ENCODE measurements at places on chromosomes 1 and 21. TPM values are rescaled to one million over a fixed set of nuclear protein-coding genes. Genes with fewer than 3 reads are reported as not detected.
A peak's percentile ranks its signal among the peaks of the same experiment; 100 is the strongest.

The NBPF6 gene
- not detected for total RNA-seq

The FCRL1 gene
- not detected for total RNA-seq

The LEMD1 gene
- total RNA-seq, result not detected

The FNDC5 gene
- 46.7 TPM for total RNA-seq

The MPZ gene
- 2.7 TPM for total RNA-seq

The CLEC20A gene
- total RNA-seq, result not detected

The GBP2 gene
- total RNA-seq, result 10.1 TPM

The AADACL3 gene
- not detected for total RNA-seq

The TMEM82 gene
- not detected for total RNA-seq

The SH3BGRL3 gene
- total RNA-seq, result 23.2 TPM

The FCRL5 gene
- total RNA-seq, result not detected

The KCNE1 gene
- 8.8 TPM for total RNA-seq

The FMO4 gene
- total RNA-seq, result 10.1 TPM

The NBPF12 gene
- 2.8 TPM for total RNA-seq

The PEAR1 gene
- 9.9 TPM for total RNA-seq

The HSD3B2 gene
- total RNA-seq, result not detected

The TMEM167B gene
- total RNA-seq, result 26.6 TPM

The PAQR6 gene
- not detected for total RNA-seq

The KIF26B gene
- total RNA-seq, result 1.3 TPM

The LAPTM5 gene
- total RNA-seq, result 14.3 TPM

DNA sequence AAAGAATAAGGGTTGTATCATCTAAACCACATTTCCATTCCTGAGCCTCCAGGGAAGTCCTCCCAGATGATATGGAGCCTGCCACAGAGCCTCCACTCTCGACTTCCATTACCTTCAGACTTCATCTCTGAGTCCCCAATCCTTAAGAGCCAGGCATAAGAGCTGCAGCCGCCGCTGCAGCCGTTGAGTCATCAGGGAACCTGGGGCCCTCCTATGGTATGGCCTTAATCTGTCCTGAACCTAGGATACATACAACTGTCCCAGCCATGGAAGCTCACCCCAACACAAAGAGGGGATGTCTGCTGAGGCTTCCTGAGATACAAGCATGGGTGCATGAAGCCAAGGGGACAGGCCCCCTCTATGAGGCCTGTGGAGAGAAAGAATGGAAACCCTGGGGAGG lies 16.3 kb downstream of the TAL1 start:
- no peak for DNase-seq

DNA sequence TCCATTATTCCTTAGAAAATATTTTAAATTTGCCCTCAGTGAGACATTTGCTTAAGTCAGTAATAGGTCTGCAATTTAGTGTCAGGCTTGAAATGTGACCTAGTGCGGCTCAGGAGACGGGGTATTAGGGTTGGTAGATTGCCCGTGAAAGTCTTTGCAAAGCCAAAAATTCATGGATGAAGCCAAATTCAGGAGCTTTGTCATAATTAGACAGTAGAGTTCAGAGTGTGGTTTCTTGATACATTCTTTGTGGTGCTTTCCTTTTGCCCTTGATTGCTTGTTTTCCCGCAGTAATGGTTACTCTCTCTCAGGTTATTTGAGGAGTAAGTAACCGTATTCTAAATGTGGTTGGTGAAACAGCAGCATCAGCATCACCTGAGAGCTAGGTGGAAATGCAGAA lies 120.7 kb downstream of the RPS6KC1 start:
- no peak for DNase-seq

DNA sequence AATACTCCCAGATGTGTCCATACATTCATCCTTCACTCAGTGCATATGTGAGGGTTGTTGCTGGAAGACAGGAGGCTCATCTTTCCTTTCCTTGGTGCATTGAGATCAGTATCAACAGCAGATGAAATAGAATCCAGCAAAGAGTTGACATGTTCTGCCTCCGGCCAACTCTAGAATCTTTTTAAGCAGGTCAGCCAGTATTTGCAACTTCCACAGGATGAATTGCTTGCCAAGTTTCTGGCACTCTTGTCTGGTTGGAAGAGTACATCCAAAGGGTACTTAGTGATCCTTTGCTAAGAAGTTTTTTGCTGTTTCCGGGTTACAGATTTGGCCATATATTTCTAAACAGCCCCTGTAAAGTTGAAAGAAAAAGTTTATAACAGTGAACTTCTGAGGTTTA lies 21.1 kb downstream of the SYNC start:
- no peak for DNase-seq

- no peak for DNase-seq
Measured at GRCh38 chr1:162943622-162944021, 82.6 kb upstream of the CCDC190 start.

DNA sequence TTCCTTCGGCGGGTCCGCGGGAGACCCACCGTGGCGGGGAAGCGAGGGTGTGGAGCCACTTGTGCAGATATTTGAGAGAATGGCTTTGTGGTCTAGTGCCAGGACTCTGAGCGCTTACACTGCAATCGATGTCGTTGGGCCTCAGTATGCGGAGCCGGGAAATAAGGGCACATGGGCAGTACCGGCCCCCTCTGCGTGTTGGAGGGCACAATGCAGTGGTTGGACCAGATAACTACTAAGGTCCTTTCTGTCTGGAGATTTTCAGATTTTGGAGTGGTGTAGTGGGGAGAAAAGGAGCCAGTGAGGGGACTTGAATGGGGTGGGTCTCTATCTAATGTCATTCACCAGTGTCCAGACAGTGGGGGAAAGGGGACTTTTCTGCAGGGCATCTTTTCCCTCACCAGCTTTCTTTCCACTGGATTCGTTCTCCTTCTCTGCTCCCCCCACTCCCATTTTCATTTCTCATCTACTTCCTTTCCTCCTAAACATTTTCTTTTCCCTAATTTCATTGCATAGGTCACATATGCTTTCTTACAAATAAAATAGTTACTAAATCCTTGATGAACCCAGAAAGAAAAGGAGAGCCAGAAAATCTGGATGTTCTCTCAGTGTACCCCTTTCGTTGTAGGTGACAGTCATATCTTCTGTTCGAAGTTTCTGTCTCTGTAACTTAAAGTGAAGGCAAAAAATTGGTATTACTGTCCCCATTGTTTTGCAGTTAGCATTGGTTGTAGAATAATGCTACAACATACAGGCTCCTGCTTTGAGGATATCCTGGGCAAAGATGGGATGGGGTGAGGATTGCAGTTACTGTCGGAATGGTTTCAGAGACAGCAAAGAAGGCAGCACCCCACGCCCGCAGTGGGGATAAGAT lies 1.4 kb downstream of the ATF3 start:
- no peak for DNase-seq

- DNase-seq, result no peak
Measured at GRCh38 chr1:229204921-229205777, 65.8 kb upstream of the RAB4A start.

DNA sequence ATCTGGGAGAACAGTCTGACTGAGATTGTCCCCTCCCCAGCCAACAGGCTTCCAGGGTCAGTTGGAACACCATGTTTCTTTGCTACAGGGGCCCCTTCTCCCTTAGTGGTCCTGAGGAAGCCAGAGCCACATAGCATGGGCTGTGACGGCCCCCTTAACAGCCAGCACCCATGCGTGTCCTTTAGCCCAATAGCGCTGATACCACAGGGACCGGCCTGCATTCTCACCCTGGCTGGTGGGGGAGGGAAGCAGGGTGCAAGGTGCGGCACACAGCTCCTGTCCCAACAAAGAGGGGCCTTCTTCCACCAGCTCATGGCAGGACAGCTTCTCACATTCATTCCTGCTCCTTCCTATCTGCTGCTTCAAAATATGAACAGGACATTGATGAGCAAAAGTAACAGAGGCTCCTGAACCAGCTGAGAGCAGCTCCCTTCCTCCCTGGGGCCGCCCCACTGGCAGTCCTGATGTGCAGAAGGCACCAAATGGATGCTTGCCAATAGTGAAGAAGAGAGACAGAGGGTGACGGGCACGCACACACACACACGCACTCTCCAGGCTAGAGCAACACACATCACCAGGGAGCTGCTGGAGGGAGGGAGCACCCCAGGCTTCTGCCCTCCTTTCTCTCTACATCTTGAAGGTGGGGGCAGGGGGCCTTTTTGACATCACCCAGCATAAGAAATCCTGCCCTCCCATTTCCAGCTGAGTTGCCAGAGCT lies 99.4 kb downstream of the CRYAA start:
- peak; percentile 8 for DNase-seq

DNA sequence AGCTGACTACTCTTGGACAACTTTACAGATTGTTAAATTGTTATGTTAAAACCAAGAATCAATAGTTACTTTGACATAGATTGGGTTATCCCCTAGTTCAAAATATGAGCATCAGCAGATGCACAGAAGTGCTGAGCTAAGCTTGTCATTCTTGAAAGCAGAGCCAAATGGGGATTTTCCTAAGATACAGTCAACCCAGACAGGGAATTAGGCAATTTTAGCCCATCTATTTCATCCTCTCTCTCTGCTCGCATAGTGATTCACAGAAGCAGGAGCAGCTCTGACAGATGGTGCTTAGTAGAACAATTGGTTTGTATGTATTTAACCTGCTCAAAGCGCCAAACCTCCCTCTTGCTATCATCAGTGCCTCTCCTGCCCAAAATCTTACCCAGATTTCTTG lies 27.9 kb upstream of the PRRC2C start:
- no peak for DNase-seq

GRCh38 chr1:181172082-181172481 lies 83.6 kb downstream of the IER5 start:
- no peak for DNase-seq

- no peak for DNase-seq
Measured at GRCh38 chr1:233631810-233632405, 18.0 kb downstream of the KCNK1 start.

DNA sequence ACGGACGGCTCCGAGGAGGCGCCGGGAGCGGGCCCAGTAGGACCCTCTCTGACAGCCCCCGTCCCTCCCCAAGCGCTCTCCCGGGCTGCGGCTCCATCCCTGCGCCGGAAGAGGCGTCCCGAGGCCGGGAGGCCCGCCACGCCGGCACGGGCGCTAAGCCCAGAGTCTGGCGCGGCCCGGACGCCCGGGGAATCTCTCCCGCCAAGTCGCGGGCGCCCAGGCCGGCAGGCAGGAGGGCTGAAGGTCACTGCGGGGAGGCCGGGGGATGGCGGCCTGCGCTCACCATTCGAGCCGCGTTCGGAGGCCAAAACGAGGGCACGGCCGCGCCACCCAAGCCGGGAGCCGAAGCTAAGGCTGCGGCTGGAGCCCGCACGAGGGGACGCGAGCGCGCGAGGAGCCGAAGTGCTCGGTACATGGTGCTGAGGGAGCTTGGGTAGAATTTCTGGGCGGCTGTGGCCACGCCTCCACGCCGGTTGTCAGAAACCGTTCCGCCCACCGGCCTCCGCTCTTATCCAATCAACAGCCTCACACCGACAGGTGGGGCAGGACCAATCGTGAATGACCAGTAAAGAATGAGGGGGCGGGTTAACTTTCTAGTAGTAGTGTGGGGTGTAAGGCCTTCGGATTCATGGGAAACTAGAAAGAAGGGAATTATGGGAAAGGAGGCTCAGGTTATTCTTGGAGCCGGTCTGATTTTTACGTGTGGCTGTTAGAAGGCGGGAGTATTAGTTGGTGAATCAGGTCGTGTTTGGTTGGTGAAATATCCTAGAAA lies at the start of gene FH:
FH (minus strand) TSS at position 448 of the 772 bp plus-strand sequence; CDS start at position 415, 33 bp downstream.
- DNase-seq, result peak; percentile 97

- DNase-seq, result no peak
Measured at GRCh38 chr1:14733048-14733778, 134.7 kb downstream of the KAZN start.

- no peak for DNase-seq
Measured at GRCh38 chr1:4173731-4174130, 273.7 kb upstream of the C1orf174 start.

GRCh38 chr1:172357753-172358385 lies 62.6 kb upstream of the C1orf105 start:
- DNase-seq, result no peak

DNA sequence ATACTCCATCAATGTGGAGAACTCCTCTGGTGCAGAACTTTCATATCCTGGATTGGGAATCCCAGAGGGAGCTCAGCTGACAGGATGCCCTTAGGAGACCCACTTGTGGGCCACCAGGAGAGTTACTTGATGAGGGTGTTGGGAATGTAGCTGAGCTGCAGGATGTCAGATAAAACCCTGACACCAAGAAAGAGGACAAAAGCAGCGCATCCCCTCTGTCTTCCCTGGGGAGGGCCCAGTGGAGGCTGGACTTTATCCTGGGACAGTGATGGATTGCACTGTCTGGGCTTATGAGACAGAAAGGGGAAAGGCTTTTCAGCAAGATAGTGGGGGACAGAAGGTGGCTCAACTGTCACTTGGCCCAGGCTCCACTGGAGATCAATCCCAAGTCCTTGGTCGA lies 88.1 kb upstream of the BCAR3 start:
- no peak for DNase-seq

DNA sequence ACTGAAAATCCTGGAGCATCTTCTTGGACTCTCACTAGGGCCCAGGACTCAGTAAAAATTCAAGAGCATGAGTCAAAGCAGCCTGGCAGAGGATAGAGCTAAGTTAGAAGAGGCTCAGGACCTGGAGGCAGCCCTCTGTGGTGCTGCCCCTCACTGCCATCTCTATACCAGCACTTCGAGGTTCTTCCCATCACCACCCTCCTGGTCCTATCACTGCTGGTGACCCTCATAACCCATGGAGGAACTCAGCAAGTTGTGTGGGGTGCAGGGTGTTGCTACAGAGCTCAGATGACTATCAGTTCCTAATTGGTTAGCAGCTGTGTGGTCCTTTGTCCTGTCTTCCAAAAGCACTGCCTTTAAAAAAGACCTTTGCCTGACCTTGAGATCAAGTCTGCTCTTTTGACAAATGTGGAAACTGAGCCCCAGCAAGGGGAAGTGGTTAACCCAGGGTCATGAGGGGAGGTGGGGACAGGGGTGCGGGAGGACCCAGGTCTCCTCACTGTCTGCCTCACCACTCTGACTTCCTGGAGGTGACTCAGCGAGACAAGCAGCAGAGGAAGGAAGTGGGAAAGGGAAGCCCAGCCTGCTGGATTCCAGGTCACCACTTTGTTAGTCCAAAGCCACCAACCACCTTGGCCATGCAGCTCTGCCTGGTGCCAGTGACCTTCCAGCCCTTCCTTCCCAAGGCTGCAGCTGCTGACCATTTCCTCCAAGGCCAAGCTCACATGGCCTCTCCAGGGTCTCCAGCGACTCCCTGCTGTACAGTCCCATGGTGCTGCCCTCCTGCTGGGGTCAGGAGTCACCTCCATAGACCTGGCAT lies 199.4 kb upstream of the EDN2 start:
- DNase-seq, result no peak

DNA sequence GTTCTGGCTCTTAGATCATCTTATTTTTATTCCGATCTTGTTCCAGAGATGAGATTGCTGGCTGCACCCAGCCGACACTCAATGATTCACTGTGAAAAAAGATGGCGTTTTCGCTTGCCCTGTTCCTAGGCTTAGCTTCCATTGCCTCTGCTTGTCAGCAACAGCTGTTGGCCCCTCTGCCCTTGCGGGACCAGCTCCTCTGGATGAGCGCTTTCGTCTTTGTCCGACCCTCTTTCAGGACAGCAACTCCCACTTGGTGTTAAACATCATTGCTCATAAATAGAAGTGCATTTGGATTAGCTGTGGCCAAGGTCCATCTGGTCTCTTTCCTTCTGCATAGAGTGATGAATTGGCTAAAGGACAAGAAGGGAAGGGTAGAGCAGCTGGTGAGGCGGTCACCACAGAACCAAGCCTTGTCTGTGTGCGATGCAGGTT lies 43.5 kb upstream of the SCCPDH start:
- DNase-seq, result no peak
